ENCODE measurements at places on chromosomes 5 and 9.

- DNase-seq: peak; percentile 58
These were observed 78.6 kb downstream of the SPRY4 start for GRCh38 chr5:142246258-142246657.

DNA sequence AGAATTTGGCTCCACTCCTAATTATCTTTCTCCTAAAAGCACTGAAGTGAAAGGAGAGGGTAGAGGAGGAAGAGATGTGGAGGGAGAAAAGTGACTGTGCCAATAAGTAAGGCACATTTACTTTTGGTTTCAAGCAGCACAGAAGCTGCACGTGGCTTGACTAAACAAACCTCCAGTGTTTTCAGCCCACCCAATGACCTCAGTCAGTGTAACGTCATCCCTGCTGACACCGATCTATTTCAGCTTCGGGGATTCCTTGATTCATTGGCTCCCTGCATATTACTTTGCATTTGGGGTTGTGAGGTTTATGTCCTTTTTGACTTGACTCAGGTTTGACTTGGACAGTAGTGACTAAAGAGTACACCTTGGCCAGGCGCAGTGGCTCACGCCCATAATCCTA, 35.6 kb upstream of the NIM1K start:
- DNase-seq: peak; percentile 86

DNA sequence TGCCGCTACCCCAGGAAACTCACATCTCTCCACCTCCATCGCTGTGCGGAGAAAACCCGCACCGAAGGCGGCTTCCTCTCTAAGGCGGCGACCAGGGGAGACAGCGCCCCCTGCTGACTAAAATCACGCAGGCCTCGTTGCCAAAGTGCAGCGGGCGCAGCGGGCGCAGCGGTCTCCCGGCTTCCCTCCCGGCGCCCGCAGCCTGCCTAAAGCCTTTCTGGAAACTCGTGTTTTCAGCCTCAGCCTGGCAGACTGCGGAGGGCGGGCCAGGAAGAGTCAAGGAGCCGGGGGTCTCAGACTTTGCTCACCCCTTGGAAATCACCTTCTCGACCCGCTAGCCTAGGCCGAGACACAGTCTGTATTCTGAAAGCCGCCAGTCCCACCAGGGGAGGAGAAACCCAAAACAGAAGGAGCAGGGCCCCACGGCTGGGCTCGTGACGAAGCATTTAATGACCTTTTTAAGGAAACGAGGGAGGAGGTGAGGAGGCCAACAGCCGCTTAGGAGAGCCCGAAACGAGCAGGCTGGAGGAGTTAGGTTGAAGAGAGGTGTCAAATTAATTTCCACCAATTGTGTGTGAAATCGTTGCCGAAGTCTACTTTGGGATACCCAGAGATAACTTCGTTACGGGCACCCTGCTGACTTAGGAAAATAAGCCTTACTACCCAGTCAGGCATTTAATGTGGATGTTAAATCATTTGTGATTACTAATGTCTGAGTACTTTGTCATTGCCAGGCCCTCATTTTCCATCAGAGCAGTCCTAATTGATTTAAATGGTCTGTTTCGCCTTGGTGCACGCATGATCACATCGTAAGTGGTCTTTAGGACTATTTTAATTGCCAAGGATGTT, 7.3 kb upstream of the FOXB2 start:
- peak; percentile 48 for DNase-seq

GRCh38 chr9:115640887-115641286, 512.7 kb upstream of the PAPPA start:
- DNase-seq: peak; percentile 87

DNA sequence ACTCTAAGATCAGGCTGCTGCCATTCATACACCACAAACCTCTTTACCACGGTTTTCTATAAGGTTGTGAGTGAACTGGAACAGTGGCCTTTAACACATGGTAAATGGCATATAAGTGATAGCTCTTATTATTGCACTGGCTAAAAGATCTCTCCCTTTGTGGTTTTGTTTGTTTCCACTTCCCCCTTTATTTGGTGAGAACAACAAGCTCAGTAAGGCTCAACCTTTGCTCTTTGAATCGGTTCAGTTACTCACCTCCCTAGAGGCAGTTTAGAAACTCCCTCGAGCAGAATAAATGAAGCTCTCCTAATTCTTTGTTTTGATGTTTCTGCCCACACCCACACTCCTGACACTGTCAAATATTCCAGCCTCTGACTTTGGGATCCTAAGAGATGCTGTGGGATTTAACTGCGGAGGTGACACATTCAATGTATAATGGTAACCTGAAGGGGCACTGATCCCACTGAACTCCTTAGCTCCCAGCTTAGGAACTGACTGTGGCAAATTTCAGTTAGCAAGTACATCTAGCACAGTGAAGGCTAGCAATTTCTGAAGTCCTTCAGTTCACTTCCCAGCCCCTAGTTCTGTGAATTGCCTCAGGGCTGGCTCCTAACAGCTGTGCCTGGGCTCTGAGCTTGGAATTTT, 22.5 kb upstream of the RAD23B start:
- DNase-seq: peak; percentile 73

- DNase-seq: peak; percentile 56
These were observed 1.0 kb downstream of the NREP start for GRCh38 chr5:111755942-111756381.

DNA sequence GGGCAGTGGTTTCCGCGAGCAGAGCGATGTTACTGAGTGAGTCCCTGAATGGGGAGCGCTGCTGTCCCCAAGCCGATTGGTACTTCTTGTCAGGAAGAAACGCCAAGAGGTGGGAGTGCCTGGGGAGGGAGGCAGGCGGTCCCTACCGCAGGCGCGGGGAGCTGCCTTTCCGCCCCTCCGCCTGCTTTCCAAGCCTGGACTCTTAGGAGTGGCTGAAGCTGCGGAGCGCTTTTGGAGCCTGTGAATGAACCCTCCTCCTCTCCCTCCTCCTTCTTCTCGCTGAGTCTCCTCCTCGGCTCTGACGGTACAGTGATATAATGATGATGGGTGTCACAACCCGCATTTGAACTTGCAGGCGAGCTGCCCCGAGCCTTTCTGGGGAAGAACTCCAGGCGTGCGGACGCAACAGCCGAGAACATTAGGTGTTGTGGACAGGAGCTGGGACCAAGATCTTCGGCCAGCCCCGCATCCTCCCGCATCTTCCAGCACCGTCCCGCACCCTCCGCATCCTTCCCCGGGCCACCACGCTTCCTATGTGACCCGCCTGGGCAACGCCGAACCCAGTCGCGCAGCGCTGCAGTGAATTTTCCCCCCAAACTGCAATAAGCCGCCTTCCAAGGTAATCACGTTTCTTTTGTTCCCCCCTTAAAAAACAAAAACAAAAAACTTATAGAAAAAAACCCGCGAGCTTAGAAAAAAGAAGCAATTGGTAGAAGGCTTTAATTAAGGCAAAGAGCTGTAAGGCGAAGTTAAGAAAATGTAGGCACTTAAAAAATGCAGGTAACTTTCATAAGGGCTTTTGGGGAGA, at the start of gene VCAN:
Gene VCAN (plus strand): TSS at position 340 of the 808 bp plus-strand sequence. CDS start 11,775 bp downstream, outside the sequence.
- peak; percentile 86 for DNase-seq

GRCh38 chr5:171450423-171451331, 31.2 kb downstream of the FGF18 start:
- DNase-seq: peak; percentile 83

GRCh38 chr5:78755822-78756429, 107.4 kb upstream of the LHFPL2 start:
- DNase-seq: peak; percentile 49

DNA sequence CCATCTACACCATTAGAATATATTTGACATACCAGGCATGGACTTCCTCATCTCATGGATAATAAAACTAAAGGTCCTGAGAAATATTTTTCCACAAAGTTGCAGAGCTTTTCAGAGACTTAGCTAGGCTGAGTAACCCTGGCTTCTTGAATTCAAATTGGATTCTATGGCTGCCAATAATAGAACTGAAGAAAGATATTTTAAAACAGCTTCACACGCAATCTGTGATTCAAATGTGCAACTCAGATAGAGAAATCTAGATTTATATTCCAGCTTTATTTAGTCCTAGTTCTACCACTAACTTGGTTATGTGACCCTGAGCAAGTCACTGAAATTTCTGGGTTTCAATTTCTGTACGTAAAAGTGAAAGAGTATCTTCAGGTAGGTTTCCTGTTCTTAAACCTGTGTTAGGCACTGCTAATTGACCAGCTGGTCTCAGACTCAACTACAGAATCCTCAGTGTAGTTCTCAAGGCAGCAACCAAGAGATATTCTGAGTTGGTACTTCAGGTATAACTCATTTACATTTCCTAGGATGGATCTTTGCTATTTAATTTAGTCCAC, 235.3 kb downstream of the GABRB2 start:
- no peak for DNase-seq

- DNase-seq: peak; percentile 29
These were observed 284.5 kb downstream of the RFX3 start for GRCh38 chr9:3241290-3241689.

GRCh38 chr9:28056006-28056405, 482.7 kb upstream of the C9orf72 start:
- peak; percentile 14 for DNase-seq

- DNase-seq: no peak
These were observed 106.0 kb upstream of the RPS23 start for GRCh38 chr5:82384034-82384750.

GRCh38 chr5:158731014-158731413, 368.7 kb downstream of the EBF1 start:
- no peak for DNase-seq

DNA sequence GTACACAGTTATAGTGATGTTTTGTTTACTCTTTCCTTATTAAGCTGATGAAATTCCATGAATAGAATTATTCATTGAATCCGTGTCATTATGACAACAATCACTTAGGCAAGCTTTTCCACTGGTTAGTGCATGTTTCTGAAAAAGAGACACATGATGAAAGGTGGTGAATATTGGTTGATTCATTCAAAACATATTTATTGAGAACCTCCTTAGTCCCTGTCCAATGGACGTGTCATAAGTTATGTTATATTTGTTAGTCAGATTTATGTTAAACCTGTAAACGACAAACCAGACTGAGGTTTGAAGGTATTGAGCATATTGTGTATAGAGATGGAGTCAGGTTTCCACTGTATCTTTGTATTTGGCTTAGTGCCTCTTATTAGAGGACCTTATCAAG, 1888.9 kb upstream of the CDH6 start:
- no peak for DNase-seq

DNA sequence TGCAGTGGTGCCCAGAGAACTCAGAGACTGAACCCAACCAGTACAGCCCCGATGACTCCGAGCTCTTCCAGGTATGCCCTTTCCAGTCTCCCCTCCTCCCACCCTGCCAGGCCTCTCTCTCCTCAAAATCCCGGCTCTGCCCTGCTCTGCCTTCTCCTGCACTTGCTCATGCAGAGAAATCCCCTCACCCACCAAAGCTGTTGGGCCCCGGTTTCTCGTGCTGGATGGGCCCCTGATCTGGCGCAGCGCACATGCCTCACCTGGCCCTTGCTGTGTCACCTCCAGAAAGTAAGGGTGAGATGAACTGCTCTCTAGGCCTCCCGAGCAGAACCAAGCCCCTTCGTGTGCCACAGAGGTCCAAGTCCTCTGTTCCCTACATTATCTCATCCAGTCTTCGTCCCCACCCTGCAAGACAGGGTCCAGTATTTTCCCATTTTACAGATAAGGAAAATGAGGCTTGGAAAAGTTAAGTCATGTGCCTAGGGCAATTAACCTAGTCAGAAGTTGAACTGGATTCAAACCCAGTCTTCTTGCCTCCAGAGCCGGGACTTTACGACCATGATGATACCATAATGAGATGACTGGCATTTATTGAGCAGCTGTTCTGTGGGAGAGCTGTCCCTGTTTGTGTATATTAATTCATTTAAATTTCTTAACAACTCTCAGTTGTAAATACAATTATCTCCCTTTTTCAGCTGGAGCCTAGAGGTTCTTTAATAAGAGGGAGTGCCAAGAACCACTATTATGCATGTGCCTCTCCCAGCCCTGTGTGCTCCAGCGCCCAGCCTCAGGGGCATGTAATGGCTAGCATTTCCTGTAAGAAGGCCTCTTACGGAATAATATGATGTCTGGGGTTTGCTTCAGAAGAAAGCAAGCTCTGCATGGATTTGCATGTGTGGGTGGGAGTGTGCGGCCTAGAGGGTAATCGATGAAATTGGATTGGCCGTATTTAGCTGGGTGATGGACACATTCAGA, 90.7 kb downstream of the PPARGC1B start:
- DNase-seq: no peak

GRCh38 chr9:72857624-72857996, 95.2 kb downstream of the ALDH1A1 start:
- no peak for DNase-seq

GRCh38 chr9:137464291-137464999, 5.3 kb upstream of the NSMF start:
- no peak for DNase-seq

DNA sequence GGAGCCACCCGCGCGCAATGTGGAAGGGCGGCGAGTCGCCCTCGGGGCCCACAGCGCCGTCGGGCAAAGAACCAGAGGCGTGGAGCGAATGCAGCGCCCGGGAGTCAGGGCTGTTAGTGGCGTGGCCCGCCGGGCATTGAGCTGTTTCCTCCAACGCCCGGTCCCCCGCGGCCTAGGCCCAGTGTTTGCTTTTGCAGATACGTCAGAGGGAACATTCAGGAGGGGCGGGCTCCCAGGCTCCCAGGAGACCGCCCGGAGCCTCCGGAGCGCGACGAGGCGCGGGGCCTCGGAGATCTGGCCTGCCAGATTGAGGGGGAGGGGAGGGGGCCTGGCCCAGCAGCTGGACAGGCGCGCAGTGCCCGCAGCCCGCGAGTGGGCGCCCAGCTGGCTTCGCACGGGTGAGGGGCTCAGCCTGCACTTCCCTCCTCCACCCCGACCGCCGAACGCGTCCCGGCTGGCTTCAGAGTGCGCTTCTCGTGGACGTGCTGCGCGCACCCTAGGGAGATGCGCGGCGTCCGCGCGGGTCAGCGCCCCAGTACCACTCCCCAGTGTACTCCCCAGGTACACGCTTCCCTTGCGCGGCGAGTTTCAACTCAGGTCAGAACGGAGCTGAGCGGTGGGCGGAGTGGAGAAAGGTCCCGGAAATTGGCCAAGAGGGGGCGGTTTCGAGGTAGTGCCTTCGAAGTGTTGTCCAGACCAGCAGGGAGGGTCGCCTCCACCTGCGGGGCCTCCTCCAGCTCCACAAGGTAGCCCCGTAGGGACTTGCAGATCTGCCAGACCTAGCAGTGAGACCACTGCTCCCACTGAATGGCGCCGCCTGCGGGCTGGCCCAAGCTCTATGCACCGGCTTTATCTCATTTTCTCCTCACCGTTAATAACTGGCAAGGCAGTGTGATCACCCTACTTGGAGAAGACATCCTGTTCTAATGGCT, 130.4 kb downstream of the TMEM174 start:
- no peak for DNase-seq
